ENCODE measurements at places on chromosomes 11 and 22.

DNA sequence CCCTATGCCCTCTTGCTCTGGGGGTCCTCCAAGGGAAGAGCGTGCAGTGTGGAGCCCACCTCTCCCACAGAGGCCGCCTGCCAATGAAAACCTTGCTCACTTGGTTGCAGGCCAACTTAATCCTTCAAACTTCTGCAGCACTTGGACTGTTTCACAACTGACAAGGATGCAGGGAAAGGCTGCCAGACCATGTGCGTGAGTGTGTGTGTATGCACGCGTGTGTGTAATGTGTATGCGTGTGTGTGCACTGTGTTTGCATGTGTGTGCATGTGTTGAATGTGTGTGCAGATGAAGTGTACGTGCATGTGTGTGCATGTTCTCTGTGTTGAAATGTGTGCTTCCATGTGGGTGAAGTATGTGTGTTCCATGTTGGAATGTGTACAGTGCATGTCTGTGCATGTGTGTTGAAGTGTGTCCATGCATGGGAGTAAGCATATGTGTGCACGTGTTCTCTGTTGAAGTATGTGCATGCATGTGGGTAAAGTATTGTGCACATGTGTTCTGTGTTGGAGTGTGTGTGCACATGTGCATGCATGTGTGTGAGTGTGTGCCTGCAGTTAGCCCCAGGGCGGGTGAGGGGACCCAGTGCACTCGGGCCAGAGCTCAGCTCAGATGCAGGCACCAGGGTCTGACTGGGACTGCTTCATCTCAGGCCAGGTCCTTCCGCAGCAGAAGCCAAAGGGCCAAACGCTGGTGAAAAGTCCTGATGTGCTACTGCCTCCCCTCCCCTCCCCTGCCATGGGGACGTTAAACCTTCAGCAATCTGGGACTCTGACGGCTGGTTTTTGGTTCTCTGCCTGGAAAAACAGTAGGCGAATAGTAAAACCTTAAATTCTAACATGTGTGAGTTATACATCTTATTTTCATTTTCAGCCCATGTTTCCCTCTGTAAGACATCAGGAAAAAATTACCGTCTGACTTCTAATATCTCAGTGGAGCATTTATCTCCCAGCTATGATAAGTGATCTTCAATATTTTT is 72.0 kb downstream of the FLI1 start:
- DNase-seq: no peak

GRCh38 chr11:94376841-94377240 is 24.4 kb downstream of the GPR83 start:
- no peak for DNase-seq

- DNase-seq: no peak
Observed at GRCh38 chr11:19237813-19238212, 2.9 kb downstream of the E2F8 start.

GRCh38 chr11:4645974-4646373 is 2.2 kb downstream of the OR51E1 start:
- no peak for DNase-seq

- no peak for DNase-seq
Observed at GRCh38 chr22:35882211-35883030, 146.2 kb downstream of the RBFOX2 start.
